ENCODE measurements at places on chromosomes 4 and X.

DNA sequence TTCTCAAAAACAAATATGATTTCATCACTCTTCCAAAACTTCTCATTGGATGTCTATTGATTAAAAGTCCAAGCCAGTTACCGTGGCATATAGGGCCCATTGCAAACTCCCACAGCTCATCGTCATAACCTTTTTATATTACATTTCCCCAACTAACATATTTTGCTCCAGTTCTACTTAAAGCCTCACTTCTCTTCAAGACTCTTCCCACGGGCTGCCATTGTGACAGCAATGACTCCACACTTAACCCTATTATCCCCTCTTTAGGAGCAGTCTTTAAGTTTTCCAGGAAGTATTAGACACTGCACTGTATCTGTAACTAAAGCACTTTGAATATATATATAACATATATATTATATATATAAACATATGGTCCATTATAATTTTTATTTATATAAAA, 44.5 kb downstream of the DTHD1 start:
- no peak for DNase-seq

DNA sequence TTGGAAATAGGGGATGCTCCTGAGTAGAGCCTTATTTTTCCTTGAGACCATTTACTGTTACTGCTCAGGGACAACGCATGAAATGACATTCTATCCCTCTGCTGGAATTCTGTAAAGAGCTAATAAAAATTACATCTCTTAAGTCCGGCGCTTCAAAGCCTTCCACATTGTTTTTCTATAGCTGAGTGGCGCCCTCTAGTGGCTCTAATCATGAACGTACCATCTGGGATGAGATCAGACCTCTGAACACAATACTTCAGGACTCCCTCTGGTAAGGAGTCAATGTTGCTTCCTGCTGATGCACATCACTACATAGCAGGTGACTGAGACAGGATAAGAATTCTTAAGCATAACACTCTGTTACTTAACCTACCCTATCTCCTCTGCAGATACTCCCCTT, 6.0 kb downstream of the HMGN5 start:
- no peak for DNase-seq

GRCh38 chr4:113901994-113902787, 77.3 kb downstream of the ARSJ start:
- no peak for DNase-seq

DNA sequence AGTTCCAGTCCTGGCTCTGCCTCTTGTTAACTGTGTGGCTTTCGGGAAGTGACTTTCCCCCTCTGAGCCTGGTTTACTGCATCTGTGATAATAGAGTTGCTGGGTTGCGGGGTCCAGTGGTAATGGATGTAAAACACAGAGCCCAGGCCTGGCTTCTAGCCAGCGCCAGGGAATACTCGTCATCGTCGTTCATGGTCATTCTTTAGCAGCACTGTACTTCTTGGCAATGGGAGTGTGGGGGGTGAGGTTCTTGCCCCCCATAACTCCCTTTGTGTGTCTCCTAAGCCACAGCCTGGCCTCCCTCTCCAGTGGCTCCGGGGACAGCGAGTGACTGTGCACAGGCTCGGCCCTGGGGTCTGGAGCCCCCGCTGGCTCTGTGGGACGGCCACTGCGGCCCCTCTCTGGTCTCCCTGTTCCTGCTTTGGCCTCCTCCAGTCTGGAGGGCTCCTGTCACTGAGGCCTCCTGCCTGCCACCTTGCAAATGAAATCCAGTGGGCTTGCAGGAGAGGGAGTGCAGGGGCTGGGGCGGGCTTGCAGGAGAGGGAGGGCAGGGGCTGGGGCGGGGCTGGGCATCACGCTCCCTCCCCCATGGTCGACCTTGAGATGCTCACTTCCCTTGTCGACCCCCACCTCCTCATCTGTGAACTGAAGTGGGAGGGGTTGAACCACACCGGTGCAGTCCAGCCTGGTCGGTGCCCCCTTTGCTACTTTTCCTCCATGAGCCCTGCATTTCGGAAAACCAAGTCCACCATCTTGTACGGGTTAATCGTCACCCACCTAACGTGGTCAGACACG, 13.2 kb downstream of the PSAPL1 start:
- DNase-seq = no peak

- no peak for DNase-seq
Measured at GRCh38 chr4:45102716-45103115, 376.4 kb upstream of the GNPDA2 start.

DNA sequence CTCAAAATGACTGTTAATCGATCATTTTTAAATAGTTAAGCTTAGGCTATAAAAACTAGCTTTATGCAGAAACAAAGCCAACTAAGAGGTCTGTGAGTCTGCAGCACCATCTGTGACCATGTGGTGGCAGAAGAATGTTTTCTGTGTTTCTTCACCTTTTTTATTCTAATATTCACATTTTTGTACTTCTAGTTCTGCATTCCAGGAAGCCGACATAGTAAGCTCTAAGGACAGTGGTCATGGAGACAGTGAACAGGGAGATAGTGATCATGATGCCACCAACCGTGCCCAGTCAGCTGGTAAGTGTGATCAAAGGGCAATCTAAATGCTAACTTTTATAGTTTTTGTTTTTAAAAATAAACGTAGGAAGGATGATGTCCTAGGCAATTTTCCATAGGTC, 5.6 kb downstream of the PCDH10 start:
- no peak for DNase-seq

DNA sequence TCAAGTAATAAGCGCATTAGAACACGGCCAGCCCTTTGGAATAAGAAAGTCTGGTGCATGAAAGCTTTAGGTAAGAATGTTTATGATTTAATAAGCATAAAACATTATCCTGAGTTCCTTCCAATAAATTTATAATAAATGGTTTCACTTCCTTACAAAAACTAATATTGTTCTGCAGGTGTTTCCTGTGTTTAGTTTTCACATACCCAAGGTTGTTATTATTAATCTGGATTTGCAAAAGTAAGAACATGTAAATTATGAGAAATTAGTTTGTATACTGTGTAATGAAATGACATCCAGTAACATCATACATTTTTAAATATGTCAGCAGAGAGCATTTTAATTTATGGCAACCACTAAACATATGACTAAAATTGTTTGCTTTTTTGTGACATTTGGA, 72.1 kb downstream of the BANK1 start:
- DNase-seq = no peak

GRCh38 chrX:113522814-113523213, 682.2 kb upstream of the AMOT start:
- DNase-seq = no peak

GRCh38 chr4:119232286-119232685, 19.8 kb downstream of the USP53 start:
- no peak for DNase-seq

GRCh38 chr4:5827108-5828004, 65.5 kb downstream of the CRMP1 start:
- DNase-seq = no peak

DNA sequence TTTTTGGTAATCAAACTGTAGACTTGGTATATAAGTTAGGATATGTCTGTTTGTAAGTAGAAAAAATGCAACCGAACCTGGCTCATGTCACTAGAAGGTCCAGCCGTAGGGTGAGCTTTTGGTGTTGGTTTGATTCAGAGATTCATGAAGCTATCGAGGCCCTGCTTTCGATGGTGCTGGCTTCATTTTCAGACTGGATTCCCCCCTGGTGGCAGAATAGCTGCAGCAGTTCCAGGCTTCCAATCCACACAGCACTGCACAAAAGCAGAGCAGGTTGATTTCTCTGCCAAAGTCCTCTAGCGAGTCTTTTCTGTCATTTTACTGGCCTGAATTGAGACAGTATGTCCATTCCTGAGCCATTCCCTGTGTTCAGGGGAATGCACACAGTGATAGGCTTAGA, 33.1 kb downstream of the PDK3 start:
- DNase-seq = no peak

DNA sequence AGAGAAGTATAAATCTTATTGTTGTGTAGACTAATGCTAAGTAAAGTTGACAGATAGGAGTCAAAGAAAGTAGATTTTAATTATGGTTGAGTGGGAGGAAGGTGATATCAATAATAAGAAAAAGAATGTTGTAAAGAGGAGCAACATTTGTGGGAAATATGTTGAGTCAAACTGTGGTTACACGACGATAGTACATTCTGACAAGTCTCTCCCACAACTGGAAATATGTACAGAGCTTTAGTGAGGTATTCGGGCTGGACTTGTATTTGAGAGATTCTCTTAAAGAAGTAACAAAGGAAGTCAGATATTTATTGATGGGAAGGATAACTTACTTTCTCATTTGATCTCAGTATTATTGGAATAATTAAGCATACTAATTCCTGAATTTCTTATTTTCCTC, 525.3 kb upstream of the MAGEB2 start:
- no peak for DNase-seq

- no peak for DNase-seq
Measured at GRCh38 chrX:30822068-30822681, 66.9 kb downstream of the TAB3 start.

DNA sequence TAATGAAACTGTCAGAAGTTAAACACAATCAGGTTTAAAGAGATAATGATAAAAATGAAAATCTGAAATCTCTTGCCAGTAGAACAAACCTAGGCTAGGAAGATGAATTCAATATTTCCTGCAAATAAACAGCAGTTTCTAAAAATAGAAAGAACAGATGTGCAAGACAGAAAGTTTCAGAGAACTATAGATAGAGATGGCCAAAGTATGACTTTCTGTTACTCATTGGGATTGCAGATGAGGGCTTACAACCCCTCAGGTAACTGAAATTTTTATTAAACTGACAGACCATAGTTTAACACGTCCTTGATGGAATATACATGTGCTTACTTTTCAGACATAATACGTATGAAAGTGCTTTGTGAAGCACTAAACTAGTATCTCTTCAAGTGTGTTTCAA, 82.3 kb upstream of the PPARGC1A start:
- no peak for DNase-seq

- DNase-seq = no peak
Measured at GRCh38 chr4:37990731-37991245, 30.6 kb downstream of the PTTG2 start.

DNA sequence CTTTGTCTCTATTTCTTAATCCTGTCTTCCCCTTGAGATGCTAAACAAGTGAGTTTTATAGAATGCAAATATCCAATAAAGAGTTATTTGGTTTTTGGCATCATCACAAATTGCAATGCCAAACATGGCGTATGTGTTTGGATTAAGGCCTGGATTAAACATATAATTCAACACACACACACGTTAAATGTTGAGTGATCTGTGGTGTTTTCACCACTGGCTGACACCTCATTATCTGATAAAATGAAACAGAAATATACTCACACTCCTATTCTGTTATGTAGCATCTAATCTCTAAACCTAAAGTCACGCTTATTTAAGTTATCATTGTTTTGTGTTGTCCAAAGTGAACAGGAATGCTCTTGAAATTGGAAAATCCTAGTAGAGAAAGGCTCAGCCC, 506.2 kb downstream of the FSTL5 start:
- no peak for DNase-seq

- DNase-seq = no peak
Measured at GRCh38 chrX:150167482-150168324, 195.4 kb upstream of the MAMLD1 start.

- DNase-seq = no peak
Measured at GRCh38 chrX:141278306-141278705, 36.0 kb upstream of the SPANXC start.

- DNase-seq = no peak
Measured at GRCh38 chr4:107834241-107834794, 9.6 kb downstream of the SGMS2 start.

DNA sequence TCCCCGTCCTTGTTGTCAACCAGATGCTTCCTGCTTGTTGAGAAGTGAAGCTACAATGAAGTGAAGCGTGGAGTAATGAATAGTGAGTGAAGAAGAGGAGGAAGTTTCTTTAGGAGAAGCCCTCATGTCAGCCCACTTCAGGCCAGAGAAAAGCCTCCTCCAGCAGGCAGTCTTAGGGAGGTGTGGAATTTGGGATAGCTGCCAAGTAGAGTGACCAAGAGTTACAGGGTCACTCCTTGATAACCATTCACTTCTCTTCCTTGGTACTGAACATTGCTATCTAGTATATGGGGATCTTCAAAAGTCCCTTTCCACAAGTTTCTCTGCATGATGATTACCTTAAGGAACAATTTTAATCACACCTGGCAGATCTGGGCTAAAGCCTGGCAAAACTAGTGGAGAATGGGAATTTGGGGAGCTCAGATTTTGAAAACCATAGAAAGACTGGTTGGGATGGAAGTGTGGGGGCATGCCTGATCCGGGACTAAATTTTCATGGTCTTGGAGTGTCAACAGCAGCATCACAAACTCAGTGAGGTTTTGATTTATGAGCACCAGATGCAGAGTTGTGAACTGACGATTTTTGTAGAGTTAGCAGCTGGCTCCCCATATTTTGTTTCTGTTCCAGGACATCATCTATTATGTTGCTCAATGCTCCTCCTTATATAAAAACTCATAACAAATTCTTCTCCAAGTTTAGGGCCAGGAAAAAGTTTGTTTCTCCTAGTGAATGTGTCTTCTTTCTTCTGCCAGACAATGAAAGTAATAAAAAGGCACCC, 53.1 kb downstream of the IGSF1 start:
- DNase-seq = no peak

DNA sequence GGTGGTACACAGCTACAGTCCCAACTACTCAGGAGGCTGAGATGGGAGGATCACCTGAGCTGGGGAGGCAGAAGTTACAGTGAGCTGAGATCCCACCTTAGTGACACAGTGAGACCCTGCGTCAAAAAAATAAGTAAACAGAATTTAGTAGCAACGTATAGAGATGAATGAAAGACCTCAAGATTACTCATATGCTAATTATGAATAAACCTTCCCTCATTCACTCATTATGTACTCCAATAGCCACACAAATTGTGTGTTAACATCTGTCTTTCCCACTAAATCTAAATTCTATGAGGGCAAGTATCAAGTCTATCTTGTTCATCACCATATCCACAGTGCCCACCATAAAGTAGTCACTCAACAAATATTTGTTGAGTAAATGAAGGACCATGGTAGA, 111.5 kb downstream of the LRBA start:
- DNase-seq = no peak

GRCh38 chr4:31045724-31046318, 325.7 kb downstream of the PCDH7 start:
- no peak for DNase-seq

GRCh38 chr4:151402145-151402865, 6.7 kb upstream of the FHIP1A start:
- DNase-seq = no peak

DNA sequence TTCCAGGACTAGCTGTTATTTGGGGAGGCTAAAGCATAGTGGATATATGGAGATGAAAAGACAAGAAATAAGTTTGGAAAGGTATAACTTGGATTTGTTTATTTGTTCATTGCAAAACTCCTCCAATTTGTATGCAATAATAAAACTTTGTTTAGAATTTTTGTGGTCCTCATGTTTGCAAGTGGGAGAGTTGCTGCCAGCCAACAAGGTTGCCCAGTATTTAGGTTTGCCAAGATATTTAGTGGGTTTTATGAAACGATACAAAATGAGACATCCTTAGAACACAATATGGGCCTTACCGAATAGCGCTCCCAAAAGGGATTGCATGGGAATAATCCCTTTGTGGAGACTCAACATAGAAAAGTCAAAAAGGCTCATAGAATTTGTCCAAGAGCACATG, 162.1 kb downstream of the INPP4B start:
- no peak for DNase-seq

Measured in BJ (cell line).